ENCODE measurements at places on chromosomes 3 and 15.

- no peak for DNase-seq
Observed at GRCh38 chr3:10142707-10143560, 1.4 kb downstream of the VHL start.

GRCh38 chr3:56909349-56909748 is 107.6 kb upstream of the ARHGEF3 start:
- DNase-seq: no peak

DNA sequence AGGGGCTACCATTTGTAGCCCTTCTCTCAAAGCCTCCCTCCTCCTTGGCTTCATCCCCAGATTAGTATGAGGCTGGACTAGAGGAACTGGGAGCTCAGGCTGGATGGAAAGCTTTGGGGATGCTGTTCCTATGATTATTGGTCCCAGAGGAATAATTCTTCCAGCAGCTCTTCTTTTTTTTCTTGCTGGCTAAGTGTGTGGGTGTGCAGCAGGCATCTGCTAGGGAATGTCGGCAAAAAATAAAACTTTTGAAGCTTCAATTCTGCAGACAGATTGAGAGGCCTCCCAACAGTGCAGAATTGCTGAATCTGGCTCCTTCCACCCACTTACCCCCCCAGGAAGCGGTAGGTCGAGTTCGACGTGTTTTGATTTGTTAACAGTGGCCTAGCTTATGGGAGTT is 138.5 kb upstream of the ANKRD28 start:
- DNase-seq: no peak

- DNase-seq: no peak
Observed at GRCh38 chr3:175983379-175983778, 1124.2 kb downstream of the NAALADL2 start.

GRCh38 chr15:44468709-44469385 is 41.4 kb downstream of the CTDSPL2 start:
- DNase-seq: no peak

- DNase-seq: no peak
Observed at GRCh38 chr3:26963361-26963743, 340.8 kb downstream of the LRRC3B start.

- no peak for DNase-seq
Observed at GRCh38 chr15:77037388-77038209, 33.3 kb downstream of the TSPAN3 start.

Measured in stimulated activated CD8-positive, alpha-beta memory T cell treated with anti-CD3 and anti-CD28 coated beads, Interleukin-4, amount 100 ng/mL, for 1 hour (primary cell).